ENCODE measurements at places on chromosomes 3 and 15.

DNA sequence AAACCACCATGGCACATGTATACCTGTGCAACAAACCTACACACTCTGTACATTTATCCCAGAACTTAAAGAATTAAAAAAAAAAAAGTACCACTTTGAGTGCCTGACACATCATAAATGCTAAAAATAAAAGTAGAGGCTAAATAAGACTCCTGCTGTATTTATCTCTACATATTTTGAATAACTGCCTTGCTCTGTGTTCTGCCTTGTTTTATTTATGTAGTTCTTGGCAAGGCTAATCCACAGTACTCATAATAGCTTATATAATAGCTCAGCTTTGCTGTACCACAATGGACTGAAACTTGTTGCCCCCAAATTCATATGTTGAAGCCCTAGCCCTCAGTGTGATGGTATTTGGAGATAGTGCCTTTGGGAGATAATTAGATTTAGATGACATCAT is 95.4 kb upstream of the ADAMTS9 start:
- no peak for DNase-seq

DNA sequence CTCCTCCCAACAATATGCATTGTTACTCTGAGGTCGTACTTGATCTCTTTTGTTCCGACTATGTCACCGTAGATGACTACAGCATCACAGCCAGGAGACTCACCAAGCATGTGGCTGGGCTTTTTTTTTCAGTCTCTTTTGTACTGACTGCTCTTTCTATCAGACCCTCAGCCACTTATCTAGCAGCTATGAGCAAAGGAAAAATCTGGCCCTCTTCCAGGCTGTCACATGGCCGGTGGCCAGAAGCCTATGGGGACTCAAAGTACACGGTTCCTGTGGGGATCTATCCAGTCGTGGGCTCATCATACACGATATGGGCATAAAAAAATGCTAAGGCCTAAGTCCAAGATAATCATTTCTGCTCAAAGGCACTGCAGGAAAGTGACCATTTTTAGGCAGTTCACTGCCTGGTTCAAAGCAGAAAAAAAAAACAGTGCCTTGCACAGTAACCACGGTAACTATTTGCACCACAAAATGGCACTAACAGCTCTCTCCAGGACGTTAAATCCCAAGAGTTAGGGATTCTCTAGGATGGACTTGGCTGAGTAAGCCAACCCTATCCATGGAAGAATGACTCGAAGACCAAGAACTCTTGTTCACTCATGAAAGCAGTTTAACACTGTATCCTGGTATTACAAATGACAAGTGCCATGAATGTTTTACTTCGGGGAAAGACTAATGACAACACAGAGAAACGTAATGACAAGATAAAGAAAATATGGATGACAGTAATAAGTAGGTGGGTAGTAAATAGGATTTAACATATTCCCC is 50.3 kb downstream of the SHQ1 start:
- no peak for DNase-seq

DNA sequence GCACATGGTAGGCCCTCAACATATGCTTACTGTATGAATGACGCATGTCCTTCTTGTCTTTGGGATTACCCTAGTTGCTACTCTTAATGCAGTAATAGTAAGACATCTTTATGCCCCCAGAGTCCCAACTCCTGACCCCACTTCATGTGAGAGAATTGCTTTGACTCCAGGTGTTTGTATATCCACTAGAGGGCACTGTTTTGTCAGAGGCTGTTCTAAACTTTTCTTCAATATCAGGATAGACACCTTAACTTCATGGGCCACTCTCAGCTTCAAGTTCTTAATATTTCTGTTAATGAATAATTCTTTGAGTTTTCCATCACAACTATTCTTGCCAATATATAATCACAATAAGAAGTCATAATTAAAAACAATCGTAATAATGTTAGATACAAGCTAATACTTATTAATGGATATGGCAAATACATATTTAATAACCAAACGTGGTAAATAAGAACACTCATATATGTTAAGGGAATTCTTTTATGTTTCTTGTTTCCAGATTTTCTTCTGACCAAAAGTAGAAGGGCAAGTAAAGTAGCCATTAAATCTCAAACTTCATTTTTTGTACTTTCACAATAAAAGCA is 337.2 kb upstream of the DNAJC19 start:
- DNase-seq: no peak

DNA sequence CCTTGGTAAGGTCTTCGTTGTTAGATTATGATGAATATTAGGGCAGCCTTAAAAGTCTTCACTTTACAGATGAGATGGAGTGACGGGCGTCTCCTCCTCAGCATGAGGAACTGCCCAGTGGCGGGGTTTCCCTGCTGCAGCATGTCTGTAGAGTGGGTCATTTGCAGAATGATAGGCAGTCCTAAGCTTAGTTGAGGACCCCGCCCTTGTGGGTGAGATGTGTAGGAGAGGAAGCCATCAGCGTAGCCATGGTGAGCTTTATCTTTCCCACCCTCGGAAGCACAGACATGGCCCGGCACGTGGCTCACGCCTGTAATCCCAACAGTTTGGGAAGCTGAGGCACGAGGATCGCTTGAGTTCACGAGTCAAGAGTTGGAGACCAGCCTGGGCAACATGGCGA is 877 bp downstream of the NIT2 start:
- peak; percentile 6 for DNase-seq

GRCh38 chr15:100716456-100717085 is 114.2 kb downstream of the ASB7 start:
- no peak for DNase-seq

DNA sequence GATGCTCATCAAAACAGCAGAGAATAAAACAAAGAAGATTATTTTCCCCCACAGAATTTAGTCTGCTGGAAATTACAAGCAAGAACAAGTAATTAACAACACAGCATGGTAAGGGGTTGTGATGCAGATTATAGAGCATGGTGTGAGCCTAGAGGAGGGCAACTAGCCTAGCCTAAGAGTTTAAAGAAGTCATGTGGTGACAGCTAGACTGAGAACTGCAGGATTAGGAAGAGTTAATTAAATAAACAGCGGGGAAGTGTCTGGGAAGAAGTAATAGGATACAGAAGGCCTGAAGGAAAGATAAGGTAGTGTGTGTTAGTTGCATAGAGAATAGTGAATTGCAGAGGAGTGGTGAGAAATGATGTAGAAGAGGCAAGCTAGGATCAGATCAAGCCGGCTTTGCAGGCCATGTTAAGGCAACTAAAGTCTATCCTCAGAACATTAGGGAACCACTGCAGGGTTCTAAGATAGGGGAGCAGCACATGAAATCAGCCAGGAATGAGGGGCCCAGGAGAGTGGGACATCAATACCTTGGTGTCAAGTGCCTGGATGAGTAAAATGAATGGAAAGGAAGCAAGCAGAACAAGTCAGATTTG is 11.9 kb upstream of the PKM start:
- no peak for DNase-seq

DNA sequence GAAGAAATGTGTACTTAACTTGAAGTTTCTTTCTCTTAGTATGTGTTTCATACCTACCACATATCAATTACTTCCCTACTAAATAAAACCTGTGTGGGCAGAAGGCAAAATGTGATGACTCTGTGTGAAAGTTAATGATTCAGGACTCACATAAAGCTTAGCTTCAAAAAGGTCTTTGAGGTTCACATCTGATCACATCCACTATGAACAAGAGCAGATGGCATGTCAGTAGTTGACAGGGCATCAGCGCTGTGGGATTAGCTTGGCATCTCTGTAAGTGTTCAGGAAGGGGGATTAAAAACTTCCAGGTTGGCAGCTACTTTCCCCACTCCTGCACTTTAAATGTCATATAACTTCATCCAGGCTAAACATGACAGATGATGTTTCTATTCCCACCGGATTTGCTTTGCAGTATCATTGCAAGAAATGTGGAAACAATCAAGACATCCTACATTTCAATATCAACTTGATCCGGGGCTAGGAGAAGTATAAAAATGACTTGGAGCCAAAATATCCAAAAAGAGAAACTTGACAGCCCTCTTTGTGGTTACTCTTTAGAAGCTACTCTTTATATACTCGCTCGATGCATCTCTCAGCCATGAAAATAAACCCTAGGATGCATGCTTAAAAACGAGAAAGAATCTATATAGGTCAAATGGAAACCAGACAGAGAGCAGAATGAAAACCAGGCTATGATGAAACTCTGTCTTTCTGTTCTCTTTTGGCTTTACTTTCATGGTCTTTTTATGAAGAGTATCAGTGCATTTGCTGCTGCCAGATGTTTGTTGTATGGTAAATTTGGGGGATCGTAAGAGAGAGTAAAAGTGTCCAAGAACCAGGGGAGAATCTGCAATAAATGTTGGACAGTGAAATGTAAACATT is 273.1 kb upstream of the ALCAM start:
- DNase-seq: no peak

DNA sequence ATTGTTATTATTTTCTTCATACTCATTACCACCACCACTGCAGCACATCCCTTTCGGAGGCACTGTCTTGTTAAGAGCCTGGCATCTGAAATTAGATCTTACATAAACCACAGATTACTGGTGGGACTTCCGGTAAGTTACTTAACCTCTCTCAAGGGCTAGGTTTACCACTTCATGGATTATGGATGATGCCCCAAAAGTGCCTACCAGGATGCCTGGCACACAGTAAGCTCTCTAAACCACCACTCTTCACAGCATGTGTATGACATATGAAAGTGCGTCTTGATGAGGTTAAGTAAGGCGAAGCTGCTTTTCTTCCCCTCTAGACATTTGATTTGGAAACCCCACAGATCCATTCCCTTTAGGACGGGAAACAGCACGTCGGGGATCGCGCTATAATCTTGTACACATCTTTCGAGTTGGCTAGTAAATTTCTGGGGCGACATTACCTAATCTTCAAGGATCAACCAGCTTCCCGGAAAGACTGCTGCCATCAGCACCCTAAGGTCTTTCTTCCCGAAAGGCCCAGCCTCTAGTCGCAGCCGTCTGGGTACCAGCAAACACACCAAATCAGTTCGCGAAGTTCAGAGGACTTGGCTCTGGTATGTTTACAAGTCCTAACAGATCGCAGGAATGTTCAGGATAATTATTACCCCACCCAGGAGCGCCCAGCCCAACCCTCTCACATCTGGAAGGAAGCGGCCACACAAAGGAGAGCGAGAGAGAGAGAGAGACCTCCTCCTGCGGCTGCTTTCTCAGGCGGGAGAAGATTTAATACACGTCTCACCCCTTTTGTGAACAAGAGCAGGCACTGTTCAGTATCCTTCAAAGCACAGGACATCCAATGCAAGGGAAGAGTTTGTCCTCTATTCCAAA is 155.1 kb upstream of the FRMD4B start:
- no peak for DNase-seq

DNA sequence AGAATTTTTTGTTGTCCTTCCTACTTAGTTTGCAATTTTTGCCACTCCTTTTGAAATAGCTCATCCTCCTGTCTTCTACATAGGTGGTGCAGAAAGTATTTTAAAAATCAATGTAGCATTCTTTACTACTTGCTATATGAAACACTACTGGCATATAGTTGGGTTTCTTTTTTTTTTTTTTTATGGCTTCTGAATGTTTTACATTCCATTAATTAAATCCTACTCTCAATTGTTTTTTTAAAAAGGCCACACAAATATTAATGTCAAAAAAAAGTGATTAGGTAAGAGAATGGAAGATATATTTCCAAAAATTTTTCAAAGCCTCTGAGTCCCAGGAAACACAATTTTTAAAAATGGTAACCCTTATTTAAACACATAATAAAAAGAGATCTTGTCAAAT is 262.6 kb downstream of the MAGI1 start:
- DNase-seq: no peak

DNA sequence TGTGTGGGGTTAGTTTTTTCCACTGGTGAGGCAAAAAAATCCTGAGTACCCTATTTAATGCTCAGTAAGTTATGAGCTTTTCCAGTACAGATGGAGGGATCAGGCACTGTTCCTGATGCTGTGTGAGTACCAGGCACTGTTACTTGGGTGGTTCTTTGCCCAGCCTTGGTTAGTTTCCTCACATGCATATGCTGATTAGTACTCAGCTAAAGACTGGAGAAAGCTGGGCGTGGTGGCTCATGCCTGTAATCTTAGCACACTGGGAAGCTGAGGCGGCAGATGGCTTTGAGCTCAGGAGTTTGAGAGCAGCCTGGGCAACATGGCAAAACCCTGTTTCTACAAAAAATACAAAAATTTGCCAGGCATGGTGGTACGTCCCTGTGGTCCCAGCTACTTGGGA is 210.3 kb upstream of the SGO1 start:
- DNase-seq: no peak

GRCh38 chr3:16286751-16287543 is 21.9 kb downstream of the OXNAD1 start:
- DNase-seq: no peak

GRCh38 chr15:99578809-99579208 is 13.0 kb downstream of the MEF2A start:
- no peak for DNase-seq

DNA sequence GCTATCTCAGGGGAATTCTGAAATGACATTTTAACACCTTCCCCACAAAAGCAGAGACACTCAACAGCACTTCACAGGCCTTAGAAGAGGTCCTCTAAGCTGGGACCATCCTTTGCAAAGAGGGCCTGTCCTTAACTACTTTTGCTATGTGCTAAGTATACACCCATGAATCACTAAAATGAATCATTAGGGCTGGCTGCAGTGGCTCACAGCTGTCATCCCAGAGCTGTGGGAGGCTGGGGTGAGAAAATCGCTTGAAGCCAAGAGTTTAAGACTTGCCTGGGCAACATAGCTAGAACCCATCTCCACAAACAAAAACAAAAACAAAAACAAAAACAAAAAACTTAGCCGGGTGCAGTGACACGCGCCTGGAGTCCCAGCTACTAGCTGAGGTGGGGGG is 53.9 kb upstream of the MELTF start:
- DNase-seq: no peak

DNA sequence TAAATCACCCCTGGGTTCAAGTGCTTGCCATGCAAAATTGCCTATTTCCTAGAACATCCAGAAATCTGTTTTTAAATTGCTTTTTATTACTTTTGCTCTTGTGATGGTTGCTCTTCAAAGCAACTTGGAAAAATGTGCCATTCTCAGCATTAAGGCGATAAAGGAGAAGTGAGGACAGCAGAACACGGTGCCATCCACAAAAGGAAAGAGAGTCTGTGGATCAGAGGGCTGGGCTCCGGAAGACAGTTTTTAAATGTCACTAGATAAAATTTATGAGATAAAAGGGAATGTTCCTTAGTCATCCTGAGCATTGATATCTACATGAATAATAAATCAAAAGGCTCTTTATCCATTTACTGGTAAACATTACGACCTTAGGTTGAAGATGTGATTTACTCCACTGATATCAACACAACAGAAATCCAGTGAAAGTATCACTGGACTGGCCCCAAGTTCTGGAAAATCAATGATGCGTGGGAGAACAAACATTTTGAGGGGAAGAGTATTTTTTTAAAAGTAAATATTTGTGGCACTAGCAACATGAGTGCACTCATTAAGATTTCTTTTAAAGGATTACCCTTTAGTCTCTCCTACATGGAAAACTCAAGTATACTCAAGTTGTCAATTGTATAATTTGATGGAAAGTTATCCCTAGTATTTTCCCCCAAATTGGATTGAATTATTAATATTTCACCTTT is 554.7 kb downstream of the FHIT start:
- DNase-seq: no peak

All from stimulated activated CD4-positive, alpha-beta T cell treated with anti-CD3 and anti-CD28 coated beads, Interleukin-4, amount 100 ng/mL, for 4 hours (primary cell).